Myometrial cell (primary cell): ENCODE measurements at places on chromosomes 5 and 9. TPM values are rescaled to one million over a fixed set of nuclear protein-coding genes. Genes with fewer than 3 reads are reported as not detected.

The AGXT2 gene
- not detected in 2 replicates for total RNA-seq

The GFPT2 gene
- total RNA-seq = 64.9 and 101 TPM in 2 replicates

The OR1Q1 gene
- not detected in 2 replicates for total RNA-seq

The CDH18 gene
- not detected in 2 replicates for total RNA-seq

The FBP2 gene
- 0.29 TPM in 1 of 2 replicates, not detected in the other for total RNA-seq

The KIF27 gene
- 0.58 and 1.4 TPM in 2 replicates for total RNA-seq

The TEX48 gene
- not detected in 2 replicates for total RNA-seq

The GRXCR2 gene
- total RNA-seq = not detected in 2 replicates

The GLIPR2 gene
- 17.9 and 29.2 TPM in 2 replicates for total RNA-seq

The LHX6 gene
- total RNA-seq = not detected in 2 replicates

The CLTB gene
- total RNA-seq = 130 and 133 TPM in 2 replicates

The FOXD4L6 gene
- not detected in 2 replicates for total RNA-seq

The ANKRD31 gene
- under 0.01 TPM in 1 of 2 replicates, not detected in the other for total RNA-seq

The TNFSF15 gene
- total RNA-seq = under 0.01 TPM in 1 of 2 replicates, not detected in the other

The F2RL1 gene
- 23.6 and 28.8 TPM in 2 replicates for total RNA-seq

The LRRC70 gene
- total RNA-seq = under 0.01 TPM in 1 of 2 replicates, not detected in the other

The REEP5 gene
- 45.8 and 57.2 TPM in 2 replicates for total RNA-seq

The RETREG1 gene
- total RNA-seq = not detected in 2 replicates

The DRD1 gene
- not detected in 2 replicates for total RNA-seq

The GFI1B gene
- total RNA-seq = not detected in 2 replicates

The CDKN2B-AS1 gene
- total RNA-seq = 0.53 and 2.0 TPM in 2 replicates

The EFNA5 gene
- total RNA-seq = 0.86 and 1.2 TPM in 2 replicates
